NCI-H2081 treated with DMSO at 0.1 percent for 48 hours (cell line): ENCODE measurements at places on chromosomes 3 and 15.
A peak's percentile ranks its signal among the peaks of the same experiment; 100 is the strongest.

GRCh38 chr3:103047640-103048039, 612.8 kb downstream of the ZPLD1 start:
- no peak for DNase-seq

DNA sequence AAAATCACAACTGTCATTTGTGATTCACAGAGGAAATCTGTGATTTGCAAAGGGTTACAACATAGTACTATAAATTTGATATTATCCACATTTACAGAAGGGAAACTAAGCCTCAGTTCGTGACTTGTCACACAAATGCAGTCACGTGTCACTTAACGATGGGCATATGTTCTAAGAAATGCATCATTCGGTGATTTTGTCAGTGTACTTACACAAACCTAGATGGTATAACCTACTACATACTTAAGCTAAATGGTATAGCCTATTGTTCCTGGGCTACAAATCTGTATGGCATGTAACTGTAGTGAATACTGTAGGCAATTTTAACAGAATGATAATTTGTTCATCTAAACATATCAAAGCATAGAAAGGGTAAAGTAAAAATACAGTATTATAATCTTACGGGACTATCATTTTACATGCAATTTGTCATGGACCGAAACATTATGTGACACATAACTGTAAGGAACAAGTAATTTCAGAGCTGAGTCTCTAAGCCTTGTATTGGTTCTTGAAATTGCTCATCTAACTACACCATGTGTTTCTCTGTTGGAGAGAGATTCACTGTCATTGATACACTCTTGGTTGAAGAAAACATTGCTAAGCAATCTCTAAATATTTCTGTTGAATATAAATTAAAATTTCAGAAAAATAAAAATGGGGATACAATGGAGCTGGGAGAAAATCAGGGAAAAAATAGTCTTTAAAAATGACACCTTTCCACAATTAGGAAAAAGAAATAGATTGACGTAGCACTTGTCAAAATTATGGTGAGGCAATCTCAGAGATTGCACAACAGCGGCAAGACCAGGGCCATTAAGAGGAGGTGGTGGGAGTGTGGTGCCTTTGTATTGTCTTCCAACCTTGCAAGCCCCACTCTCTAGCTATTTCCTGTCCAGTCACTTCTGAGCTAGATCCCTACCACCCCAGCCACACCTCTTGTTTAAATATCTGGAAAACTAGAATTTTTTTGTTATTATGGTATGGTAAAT, 645.8 kb upstream of the TBL1XR1 start:
- no peak for DNase-seq

- no peak for DNase-seq
These were observed 475.0 kb upstream of the PROK2 start for GRCh38 chr3:72259755-72260587.

DNA sequence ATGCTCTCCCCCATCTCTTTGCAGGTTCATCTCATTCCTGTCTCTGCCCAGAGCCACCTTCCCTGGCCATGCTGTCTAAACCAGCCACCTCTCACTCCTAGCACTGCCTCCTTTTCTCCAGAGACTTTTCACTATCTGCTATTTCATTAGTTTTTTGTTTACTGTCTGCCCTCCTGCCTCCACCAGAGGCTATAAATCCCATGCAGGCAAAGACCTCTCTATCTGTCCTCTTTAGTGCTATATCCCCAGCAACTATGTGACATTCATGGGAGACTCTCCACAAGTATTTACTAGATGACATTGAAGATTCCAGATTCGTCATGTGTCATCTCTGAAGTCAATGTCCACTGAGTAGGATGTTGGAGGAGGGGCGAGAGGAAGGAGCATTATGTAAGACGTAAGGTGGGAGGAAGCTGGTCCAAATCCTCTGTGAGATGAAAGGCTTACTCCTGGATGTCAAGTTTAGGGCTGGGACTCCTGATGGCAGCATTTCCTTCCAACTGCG, 3.4 kb upstream of the FAM43A start:
- no peak for DNase-seq

DNA sequence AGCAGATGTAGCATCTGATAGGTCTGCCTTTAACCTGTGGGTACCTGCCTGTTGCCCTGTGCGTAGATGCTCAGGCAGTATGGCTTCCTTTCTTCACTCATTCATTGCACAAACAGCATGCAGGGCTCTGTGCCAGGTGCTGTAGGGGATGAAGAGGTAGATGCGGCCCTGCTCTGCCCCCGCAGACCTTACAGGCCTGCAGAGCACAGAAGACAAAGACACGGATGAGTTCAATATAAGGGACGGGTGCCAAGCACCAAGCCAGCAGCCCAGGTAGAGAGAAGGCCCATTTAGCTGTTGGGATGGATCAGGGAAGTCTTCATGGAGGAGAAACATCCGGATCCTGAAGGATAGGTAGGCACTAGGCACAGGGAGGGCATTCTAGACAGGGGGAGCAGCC, 69.4 kb downstream of the AAGAB start:
- no peak for DNase-seq

GRCh38 chr3:52396907-52397591, 47.9 kb downstream of the SEMA3G start:
- no peak for DNase-seq

DNA sequence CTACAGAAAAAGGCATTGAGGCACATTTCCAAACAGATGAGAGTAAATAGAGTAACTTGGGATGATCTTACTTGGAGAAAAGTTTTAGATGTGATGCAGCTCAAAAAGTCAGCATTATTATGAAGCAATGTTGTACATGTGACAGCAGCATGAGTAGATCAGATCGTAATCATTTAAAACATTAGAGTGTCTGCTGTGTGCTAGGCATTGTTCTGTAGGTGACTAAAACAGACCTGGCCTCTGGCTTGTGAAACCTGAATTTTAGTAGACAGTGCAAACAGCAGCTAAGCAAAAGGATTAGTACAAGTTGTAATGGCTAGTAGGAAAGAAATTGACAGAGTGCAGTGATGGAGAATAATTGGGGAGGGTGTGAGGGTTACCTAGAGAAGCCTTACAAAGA, 15.1 kb downstream of the UBE2E1 start:
- DNase-seq: no peak

GRCh38 chr3:135756106-135756668, 209.3 kb upstream of the PPP2R3A start:
- DNase-seq: no peak

GRCh38 chr3:122103821-122104514, 48.8 kb downstream of the CD86 start:
- DNase-seq: no peak

DNA sequence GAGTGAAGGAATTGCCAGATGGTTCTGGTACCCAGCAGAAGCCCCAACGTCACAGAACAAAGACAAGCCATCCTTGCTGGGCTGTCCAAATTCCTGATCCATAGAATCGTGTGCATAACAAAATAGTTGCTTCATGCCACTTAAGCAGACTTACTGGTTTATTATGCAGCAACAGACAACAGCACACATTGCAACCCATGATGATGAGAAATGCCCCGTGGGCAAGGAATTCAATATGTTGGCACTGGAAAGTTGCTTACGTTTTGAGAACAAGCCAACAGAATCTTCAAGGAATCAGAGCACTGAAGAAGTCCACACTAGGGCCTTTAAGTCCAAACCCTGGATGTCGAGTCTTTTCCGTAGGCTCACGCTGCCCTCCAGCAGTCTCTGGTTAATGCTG, 40.3 kb downstream of the CCR4 start:
- no peak for DNase-seq

GRCh38 chr3:61631108-61631769, 69.9 kb downstream of the PTPRG start:
- no peak for DNase-seq

DNA sequence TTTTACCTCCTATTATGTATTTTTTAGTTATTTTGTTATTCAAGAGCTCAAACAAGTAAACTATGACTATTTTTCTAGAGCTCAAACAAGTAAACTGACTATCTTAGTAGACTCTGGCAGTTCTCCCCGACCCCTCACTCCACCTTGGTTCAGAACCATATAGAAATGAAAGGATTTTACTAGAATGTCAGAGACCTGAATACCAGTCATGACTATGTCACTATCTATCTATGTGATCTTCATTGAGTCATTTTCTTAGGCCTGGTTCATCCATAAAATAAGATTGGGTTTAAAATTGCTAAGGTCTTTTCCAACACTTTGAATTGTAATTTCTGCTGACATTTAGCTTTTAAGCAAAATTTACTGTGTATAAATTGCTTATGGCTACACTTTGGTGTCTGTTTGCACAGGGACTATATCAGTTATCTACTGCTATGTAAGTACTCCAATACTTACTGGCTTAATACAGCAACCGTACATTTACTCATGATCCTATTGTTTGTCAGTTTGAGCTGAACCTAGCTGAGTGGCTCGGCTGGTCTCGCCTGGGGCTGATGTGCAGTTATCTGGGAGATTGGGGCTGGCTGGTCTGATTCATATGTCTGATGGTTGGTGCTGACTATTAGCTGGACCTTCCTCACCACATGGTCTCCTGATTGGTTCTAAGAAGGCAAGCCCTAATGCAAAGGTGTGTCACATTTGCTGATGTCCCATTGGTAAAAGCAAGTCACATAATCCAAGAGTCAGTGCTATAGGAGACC, 37.0 kb downstream of the RASA2 start:
- no peak for DNase-seq

GRCh38 chr3:97504463-97504862, 260.1 kb upstream of the ARL6 start:
- no peak for DNase-seq

DNA sequence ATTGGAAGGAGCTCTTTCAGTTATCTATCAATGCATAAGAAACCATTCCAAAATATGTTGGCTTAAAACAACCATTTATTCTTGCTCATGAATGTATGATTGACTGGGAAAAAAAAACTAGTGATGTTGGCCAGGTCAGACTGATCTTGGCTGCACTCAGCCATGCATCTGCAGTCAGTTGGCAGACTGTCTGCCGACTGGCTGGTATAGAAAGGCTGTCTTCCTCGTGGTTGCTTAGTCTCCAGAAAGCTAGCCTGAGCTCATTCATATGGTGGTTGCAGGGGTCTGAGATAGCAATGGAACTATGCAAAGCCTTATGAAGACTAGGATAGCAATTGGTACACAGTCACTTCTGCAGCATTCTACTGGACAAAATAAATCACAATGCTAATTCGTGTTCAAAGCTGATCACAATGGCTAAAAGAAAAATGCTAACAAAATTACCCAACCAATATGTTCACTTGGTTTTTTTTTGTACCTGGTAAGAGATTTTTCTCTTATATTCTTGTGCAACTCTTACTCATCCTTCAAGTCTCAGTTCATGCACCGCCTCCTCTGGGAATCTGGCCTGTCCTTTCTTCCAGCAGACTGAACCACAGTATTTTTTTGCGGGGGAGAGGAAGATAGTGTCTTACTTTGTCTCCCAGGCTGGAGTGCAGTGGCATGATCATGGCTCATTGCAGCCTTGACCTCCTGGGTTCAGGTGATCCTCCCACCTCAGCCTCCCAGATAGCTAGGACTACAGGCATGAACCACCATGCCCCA, 126.8 kb downstream of the KCNAB1 start:
- DNase-seq: no peak

DNA sequence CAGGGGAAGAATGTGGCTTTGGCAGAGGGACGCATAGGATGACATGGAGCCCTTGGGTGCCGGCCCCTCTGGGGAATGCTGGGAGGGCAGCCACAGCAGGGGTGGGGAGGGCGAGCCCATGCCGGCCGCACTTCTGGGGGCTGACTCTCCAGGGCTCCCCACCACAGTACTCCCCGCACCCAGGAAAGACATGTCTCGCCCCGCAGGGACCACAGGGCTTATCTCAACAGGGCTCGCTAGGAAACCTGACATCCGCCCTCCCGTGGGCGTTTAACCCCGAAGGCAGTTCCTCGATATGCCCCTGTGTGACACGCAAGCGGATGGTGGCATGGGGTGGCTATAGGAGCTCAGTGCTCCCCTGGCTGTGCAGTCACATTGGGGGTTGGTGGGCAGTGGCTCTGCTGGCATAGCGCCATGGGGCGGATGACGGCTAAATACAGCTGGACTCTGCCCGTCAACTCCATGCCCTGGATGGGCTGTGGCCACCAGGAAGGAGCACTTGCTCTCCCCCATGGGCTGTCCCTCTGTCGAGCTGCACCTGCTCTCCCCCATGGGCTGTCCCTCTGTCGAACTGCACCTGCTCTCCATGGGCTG, 141.4 kb downstream of the ADAMTS17 start:
- DNase-seq: no peak

- DNase-seq: no peak
These were observed 18.6 kb upstream of the SYNM start for GRCh38 chr15:99086327-99086667.

DNA sequence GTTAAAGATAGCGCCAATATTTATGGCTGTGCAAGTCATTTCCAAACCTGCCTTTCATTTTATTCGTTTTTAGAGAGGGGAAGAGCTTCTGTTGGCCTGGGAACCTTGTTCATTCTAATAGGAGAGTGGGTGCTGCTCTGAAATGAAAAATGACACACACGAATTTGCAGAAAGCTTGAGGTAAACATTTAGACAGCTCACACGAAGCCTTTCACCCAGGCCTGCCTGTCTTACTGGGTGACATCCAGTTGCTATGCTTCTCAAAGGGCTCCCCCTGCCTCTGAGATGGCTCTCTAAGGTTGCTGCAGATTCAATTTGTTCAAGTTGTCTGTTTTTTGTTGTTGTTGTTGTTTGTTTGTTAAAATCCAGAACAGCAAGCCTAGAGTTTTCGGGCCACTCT, 18.2 kb downstream of the PEX5L start:
- no peak for DNase-seq

GRCh38 chr3:158465074-158465473, 105.9 kb upstream of the MLF1 start:
- DNase-seq: no peak

- no peak for DNase-seq
These were observed 10.0 kb downstream of the BHLHE40 start for GRCh38 chr3:4988983-4989834.

- DNase-seq: no peak
These were observed 27.9 kb downstream of the C3orf18 start for GRCh38 chr3:50539356-50540286.

GRCh38 chr3:42032693-42033349, 58.3 kb upstream of the TRAK1 start:
- DNase-seq: peak; percentile 13

GRCh38 chr15:70048578-70049514, 48.9 kb downstream of the TLE3 start:
- no peak for DNase-seq

DNA sequence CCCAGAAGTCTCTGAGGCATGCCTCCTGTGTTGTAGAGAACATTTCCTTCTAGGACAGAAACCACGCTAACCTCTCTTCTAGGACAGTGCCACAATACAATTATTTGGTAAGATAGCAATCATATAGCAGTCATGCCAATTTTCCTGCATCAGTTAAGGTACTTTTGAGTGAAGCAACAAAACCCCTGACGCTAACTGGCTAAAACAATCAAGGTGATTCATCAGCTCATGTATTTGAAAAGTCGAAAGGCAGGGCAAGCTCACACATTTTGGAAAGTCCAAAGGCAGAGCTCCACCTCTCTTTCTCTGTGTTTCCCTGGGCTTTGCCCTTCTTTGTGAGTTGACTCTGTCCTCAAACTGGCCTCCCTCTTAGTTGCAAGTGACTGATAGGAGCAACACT, 10.1 kb downstream of the TERC start:
- no peak for DNase-seq

DNA sequence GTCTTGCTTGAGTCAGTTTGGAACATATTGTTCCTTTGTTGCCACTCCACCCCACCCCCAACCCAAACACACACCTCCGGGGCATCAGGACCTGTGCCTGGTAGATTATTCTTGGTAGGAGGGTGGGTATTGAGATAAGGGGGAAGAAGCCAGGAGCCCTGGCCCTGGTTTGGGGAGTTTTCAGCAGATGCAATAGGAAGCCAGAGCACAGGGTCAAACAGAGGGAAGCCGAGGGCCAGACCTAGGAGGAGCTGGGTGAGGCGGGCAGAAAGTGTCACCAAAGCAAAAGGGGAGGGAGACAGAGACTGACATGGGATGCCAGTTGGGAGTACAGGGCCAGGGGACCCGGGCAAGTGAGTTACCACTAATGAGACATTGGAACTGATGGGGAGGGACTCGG, 163.1 kb downstream of the RPLP1 start:
- DNase-seq: no peak
